ENCODE measurements at places on chromosomes 5 and 9. TPM values are rescaled to one million over a fixed set of nuclear protein-coding genes. Genes with fewer than 3 reads are reported as not detected.

Gene RAB3C
- total RNA-seq = not detected

Gene CCL28
- total RNA-seq = 0.95 TPM

- no peak for DNase-seq
Observed at GRCh38 chr5:78334811-78335210, 25.6 kb upstream of the SCAMP1 start.

DNA sequence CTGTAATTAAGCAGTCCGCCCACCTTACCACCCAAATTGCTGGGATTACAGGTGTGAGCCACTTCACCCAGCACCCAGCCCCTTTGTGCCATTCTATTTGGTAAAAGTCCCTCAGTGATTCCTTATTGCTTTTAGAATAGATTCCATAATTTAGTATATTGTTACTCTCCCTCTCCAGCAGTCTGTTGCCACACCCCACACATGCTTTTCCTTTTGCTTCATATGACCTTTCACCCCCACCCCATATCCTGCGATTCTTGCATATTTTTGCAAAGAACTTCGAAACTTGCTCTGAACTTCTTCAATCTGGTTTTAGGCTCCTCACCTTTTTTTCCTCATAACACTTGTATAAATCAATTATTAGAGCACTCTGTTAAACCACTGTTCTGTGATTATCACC, 100.2 kb downstream of the MTREX start:
- DNase-seq = no peak

GRCh38 chr5:56060276-56061110, 65.7 kb upstream of the IL6ST start:
- no peak for DNase-seq

GRCh38 chr9:89372979-89373378, 54.7 kb downstream of the SECISBP2 start:
- no peak for DNase-seq

- no peak for DNase-seq
Observed at GRCh38 chr5:149893403-149893931, 51.1 kb downstream of the PDE6A start.

Gene RNF180
- 5.6 TPM for total RNA-seq

DNA sequence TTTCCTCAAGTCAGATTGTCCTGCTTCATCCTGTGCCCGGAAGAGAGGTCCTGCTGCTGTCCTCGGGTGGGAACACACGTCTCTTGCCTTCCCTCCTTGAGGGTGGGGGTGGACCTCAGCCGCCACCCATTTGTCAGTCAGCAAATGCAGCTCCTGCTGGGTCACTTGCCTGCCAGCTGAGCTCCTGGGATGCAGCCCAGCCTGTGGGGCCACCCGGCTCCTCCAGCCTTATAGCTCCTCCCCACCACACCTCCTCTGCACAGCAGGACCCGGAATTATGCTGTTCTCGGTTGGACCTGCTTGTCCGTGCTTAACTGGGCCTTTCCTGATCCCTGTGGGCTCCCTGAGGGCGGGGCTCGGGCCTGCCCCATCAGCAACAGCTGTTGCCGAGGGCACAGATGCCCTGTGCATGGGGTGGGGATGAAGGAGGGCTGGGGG, 52.7 kb downstream of the RXRA start:
- no peak for DNase-seq

DNA sequence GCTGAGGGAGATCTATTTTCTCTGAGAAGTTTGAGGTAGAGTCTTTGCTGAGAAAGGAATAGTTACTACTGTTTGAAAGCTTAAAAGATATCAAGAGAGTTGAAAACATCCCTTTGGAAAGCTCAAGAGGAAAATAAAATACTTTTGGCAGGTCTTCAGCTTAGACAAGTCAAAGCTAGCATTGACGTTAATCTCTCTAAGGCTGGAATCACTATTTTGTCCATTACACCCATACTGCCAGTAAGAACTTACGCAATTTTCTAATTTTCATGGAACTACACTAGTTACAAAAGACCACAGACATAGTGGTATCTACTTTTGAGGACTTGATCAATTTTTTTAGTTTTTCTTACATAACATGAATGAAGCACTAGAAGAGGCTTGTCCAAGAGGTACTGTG, 494.9 kb downstream of the PSAT1 start:
- DNase-seq = no peak

DNA sequence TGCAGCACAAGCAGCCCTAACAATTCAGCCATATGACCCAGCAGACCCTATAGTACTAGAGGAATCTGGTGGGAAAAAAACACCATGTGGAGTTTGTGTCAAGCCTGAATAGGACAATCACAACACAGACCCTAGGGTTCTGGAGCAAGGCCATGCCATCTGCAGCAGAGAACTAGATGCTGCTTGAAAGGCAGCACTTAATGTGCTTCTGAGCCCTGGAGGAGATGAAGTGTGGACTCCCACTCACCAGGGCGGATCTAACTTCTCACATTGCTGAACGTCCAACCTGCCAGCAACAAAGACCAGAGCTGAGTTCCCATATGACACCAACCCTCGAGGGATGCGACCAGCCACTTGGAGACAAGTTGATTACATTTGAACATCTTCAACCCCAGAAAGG, 43.2 kb downstream of the GABBR2 start:
- DNase-seq = no peak

DNA sequence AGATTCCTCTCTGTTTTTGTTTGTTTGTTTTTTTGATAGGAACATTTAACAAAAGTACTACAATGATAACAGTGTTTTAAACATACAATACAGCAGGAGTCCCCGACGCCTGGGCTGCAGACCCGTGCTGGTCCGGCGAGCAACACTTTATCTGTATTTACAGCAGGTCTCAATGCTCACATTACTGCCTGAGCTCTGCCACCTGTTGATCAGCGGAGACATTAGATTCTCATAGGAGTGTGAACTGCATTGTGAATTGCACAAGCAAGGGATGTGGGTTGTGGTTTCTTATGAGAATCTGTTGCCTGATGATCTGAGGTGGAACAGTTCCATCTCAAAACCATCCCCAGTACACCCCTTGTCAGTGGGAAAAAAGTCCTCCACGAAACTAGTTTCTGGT, 1068.5 kb upstream of the CDH10 start:
- DNase-seq = no peak

GRCh38 chr9:133783331-133783731, 45.2 kb upstream of the SARDH start:
- DNase-seq = no peak

DNA sequence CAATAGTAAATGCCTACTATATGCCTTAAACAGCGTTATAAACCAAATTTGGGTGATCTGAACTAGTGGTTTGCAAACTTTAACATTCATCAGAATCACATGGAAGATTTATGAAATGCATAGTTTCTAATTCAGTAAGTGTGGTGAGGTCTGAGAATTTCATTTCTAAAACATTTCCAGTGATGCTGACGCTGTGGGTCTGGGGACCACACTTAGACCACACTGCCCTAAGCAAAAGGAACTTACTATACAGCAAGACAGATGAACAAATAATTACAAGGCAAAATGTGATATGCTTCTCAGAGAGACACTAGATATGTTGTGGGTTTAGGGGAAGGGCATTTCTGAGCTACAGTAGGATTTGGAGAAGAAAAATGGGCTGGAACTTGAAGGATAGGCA, 72.6 kb downstream of the OXCT1 start:
- no peak for DNase-seq

DNA sequence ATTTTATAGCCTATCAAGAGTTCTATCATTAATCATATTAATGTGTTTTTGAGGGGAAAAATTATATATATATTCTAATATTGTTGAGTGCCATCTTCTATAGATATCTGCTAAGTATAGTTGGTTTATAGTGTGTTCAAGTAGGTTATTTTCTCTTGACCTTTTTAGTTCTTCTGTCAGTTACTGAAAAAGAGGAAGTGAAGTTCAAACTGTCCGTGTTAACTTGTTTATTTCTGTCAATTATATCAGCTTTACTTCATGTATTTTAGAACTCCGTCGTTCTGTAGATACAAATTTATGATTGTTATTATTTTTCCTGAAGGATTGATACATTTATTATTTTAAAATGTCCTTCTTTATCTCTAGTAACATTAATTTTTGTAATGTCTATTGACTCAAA, 1209.1 kb downstream of the CDH12 start:
- DNase-seq = no peak
